ENCODE measurements at places on chromosomes 1 and 21. TPM values are rescaled to one million over a fixed set of nuclear protein-coding genes. Genes with fewer than 3 reads are reported as not detected.

DNA sequence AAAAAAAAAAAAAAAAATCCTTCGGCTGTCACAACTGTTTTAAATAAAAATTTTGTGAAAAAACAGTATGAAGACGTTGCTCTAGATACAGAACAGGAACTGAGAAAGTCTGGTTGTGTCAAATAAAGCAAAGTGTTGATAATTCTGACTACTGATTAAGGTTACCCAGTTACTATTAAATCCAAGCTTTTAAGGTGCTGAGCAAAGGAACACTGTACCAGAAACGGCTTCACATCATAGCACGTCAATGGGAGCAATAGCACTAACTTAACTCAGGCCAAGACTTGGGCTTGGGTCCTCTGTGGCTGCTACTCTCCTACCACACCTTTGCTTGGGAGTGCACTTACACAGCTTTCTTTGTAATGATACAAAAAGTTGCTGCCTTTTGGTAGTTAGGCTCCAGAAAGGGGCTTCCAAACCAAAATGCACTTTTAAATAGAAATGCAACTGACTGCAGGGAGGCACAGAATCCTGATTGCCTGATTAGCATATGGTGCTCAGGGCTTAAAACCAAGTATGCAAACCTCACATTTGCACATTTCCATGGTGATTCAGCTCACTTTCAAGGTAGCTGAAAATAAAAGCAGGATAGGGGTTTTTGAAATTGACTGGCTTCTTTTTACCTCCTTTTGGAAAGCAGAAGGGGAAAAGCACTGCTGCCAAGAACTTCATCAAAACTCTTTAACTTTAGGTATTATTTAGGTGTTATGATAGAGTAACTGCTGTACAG, 6.3 kb downstream of the MCL1 start:
- no peak for DNase-seq

- no peak for DNase-seq
Observed at GRCh38 chr1:233245191-233245765, 50.2 kb downstream of the PCNX2 start.

DNA sequence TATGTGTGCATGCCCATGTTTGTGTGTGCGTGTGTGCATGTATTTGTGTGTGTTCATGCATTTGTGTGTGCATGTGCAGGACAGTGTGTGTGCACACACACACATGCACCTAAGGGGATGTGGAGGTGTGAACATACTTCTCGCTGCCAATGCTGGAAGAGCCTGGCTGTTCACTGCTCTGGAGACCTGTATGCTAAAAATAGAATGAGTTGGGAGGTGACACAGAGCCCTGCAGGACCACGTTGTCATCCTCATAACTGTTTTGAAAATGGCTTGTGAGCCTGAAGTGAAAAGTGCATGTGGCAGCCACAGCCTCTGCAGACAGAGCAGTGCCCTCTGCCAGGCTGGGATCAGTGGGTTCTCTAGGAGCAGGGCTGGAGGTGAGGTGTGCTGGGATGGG, 95.8 kb downstream of the AJAP1 start:
- no peak for DNase-seq

DNA sequence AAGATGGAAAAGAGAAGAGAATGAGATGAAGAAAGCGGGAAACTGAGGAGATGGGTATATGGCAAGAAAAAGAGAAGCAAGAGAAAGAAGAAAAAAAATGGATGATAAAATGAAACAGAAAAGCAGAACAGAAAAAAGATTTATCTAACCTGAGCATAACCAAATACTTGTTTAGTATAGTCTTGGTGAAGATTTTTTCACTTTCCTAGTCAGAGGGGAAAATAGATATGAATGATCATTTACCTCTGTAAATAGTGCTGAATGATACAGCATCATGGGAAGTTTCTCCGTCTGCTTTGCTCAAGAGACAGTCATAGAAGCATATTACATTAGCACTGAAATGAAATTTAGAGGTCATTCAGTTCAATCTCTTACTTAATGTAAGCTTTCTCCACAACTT, 36.1 kb upstream of the PLPPR4 start:
- no peak for DNase-seq

GRCh38 chr21:19490481-19490880, 1086.9 kb upstream of the TMPRSS15 start:
- no peak for DNase-seq

- no peak for DNase-seq
Observed at GRCh38 chr1:60857851-60858250, 224.5 kb upstream of the NFIA start.

THEM4 gene
- total RNA-seq, result 20.7 TPM

UBE2U gene
- not detected for total RNA-seq

- DNase-seq, result no peak
Observed at GRCh38 chr1:40049725-40050124, 9.2 kb downstream of the CAP1 start.

DNA sequence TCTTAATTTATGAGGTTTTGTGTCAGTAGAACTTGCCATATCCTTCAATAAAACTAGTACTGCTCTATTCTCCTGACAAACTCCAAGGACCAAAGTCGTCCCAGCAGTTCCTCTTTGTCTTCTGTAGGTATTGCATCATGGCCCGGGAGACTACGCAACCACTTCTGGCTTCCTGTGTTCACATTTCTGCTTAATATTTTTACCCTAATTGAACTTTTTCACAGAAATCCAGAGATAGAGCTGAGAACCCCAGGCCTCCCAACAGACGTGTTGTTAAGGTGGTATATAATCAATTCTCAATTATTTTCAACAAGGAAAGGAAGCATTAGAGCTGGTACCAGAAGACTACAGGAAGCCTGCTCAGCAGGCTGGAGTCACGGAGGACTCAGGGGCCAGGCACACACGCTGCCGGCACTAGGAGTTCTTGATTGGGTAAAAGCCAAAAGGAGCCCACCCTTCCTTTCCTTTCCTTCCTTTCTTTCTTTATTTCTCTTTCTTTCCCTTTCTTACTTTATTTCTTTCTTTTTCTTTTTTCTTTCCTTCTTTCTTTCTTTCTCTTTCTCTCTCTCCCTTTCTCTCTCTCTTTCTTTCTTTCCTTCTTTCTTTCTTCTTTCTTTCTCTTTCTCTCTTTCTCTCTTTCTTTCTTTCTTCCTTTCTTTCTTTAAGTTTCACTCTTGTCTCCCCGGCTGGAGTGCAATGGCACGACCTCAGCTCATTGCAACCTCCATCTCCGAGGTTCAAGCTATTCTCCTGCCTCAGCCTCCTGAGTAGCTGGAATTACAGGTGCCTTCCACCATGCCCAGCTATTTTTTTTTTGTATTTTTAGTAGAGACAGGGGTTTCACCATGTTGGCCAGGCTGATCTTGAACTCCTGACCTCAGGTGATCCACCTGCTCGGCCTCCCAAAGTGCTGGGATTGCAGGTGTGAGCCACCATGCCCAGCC, 173.7 kb downstream of the ZBTB18 start:
- DNase-seq, result no peak

GRCh38 chr1:206471415-206471801, 1.1 kb downstream of the IKBKE start:
- DNase-seq, result no peak

DNA sequence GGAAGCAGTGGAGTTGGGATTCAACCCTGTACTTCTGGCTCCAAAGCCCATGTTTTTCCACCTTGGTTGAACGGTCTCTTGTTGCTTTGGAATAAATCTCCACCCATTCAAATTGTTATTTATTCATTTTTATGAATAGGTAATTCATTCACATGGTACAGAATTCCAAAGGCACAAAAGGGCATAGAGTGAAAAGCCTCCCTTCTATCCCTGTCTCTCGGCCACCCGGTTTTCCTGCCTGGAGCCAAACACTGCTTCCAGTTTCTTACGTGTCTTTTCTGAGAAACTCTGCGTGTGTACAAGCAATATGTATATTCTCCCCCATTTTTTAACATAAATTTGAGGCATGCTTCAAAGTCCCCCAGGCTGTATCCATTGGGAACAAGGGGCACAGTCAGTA, 3.9 kb downstream of the EXTL1 start:
- no peak for DNase-seq

DMBX1 gene
- not detected for total RNA-seq

DNA sequence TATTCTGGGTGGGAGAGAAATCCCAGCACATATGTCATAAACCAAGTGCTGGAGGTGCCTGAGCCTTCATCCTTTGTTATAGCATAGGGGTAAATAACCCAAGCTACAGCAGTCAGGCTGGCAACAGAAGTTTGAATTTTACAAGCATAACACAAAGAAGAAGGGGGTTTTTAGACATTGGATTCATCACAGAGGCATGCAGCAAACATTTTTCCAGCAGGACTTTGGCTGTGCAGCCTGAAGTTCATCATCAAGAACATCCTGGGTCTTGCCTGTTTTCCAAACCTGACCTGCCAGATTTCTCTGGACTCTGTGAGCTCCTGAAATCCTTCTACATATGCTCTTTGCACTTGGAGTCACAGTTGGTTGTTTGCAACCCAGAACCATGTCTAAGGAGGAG, 16.2 kb downstream of the PTGER3 start:
- no peak for DNase-seq

DNA sequence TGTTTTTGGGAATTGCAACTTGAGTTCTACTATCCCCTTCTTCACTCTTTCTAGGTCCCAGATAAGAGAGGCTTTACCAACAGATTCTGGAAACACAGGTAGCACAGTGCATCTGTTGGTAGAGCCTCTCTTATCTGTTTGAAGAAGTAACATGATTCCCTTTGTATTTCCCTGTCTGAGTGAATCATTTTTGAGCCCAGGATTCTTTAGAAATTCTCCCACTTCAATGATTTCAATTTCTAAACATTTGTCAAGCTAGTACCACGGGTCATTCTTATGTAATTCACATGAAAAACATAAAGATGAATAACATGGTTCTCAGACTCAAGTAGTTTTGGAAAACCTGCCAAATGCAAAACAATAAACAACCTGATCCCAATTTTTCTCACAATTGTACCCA, 72.0 kb upstream of the DUSP10 start:
- no peak for DNase-seq

DNA sequence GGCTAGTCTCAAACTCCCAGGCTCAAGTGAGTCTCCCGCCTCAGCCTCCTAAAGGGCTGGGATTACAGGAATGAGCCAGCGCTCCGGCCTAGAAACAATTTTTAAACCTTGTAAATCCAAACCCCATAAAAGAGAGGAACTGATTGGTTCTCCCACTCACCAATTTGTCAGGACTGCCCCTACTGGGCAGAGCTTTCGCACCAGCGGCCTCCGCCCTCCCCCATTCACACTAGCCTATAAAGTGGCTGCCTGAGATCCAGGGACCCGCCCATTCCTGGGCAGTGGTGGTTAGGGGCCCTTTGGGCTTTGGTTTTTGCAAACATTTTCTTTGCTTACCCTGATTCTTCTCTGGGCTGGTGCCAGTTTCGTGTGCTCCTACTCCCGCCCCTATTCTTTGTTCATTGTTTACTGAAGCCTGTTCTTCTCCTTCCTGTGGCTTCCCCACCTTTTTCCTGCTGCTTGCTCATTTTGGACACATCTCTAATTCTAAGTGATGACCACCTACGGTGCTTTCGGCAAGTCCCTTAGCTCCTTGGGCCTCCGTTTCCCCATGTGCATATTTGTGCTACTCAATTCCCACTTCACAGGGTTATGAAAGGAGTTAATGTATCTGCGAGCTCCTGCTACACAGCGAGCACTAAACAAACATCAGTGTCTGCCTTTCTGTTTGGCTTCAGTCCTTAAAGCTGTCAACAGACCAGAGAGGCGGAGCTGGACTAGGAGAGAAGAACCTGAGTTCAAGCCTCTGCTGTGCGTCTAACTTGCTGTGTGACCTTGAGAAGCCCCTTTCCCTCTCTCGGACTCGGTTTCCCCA, 39.8 kb upstream of the CLIC4 start:
- DNase-seq, result peak; percentile 69

- DNase-seq, result no peak
Observed at GRCh38 chr21:26148071-26148839, 22.3 kb downstream of the APP start.

- no peak for DNase-seq
Observed at GRCh38 chr1:20037877-20038276, 32.1 kb upstream of the PLA2G5 start.

GRIK1 gene
- not detected for total RNA-seq

Measured in ovary (tissue), 10 donors.